Renal pelvis (tissue), 12 donors: ENCODE measurements at places on chromosomes 4 and X. TPM values are rescaled to one million over a fixed set of nuclear protein-coding genes. Genes with fewer than 3 reads are reported as not detected.
A peak's percentile ranks its signal among the peaks of the same experiment; 100 is the strongest.

GRCh38 chrX:136789856-136790255 lies 9.1 kb upstream of the ARHGEF6 start:
- DNase-seq, result no peak

DNA sequence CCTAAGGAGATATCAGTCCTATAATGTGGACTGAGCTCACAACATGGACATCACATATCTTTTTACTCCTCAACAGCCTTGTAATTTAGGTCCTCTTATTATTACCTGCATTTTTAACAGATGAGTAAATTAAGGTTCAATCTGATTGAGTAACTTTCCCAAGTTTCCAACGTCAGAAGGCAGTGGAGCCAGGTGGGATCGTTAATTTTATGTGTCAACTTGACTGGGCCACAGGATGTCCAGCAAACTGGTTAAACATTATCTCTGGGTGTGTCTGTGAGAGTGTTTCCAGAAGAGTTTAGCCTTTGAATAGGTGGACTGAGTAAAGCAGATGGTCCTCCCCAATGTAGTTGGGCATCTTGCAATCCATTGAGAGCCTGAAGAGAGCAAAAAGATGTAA lies 59.0 kb upstream of the SLIT2 start:
- no peak for DNase-seq

- peak; percentile 85 for DNase-seq
Measured at GRCh38 chr4:139556071-139556723, at the start of gene SETD7. Gene SETD7, minus strand, starts transcription at chr4:139556219. Its CDS starts 82 bp downstream, at chr4:139556137.

SMIM10 gene
- polyA plus RNA-seq, result 9.4 TPM

PCDH11X gene
- polyA plus RNA-seq, result 0.28 TPM

MED28 gene
- 61.9 TPM for polyA plus RNA-seq

DNA sequence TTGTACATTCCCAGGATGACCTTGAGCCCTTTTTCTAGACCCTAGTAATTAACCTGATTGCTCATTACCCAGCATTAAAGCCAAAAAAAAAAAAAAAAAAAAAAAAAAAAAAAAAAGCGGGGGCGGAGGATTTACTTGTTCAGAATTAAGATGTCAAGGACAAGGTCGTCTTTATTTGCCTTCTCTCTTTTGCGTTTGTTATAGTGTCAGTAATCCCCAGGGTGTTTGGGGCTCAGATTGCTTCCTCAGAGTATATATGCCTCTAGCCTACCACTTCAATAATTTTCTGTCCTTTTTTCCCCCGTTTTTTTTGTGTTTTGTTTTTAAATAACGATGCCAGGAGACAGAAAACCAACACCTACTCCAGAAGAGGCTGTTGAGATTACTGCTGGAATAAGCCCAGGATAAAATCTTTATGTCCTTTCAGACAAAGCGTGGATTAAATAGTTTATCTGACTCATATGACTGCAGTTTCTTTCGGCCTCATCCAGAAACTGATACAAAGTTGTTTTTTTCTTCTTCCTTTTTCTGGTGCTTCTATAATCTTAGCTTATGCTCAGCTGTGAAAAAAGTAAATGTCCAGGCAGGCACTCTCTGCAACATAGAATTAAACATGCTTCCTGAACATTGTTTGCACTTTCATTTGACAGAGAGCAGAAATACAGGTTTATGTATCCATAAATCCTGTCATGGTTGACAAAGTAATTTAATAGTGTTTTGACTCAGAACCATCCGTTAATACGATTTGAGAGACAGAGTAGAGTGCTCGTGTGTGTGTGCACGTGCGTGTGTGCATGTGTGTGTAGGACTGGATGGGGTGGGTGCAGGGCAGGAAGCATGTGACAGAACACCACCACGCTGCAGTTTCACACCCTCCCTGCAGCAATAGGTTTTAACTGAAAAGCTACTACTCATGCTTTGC lies 138.6 kb downstream of the AFF1 start:
- DNase-seq, result no peak

DNA sequence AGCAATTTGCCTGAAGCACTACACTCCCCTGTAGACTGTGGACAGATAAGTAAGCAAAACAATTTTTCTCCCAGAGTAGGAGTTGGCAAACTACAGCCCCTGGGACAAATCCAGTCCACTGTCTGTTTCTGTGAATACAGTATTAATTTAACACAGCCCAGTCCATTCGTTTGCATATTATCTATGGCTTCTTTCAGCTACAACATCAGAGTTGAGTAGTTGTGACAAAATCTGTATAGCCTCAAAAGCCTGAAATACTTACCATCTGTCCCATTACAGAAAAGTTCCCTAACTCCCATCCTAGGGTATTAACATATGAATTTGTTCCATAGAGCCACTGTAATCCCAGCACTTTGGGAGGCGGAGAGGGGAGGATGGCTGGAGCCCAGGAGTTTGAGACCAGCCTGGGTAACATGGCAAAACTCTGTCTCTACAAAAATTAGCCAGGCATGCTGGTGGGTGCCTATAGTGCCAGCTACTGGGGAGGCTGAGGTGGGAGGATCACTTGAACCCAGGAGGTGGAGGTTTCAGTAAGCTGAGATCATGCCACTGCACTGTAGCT lies 53.0 kb downstream of the AMELX start:
- DNase-seq, result no peak

- DNase-seq, result no peak
Measured at GRCh38 chrX:26909728-26910127, 553.4 kb downstream of the PPP4R3C start.

ENAM gene
- 5.2 TPM for polyA plus RNA-seq

DNA sequence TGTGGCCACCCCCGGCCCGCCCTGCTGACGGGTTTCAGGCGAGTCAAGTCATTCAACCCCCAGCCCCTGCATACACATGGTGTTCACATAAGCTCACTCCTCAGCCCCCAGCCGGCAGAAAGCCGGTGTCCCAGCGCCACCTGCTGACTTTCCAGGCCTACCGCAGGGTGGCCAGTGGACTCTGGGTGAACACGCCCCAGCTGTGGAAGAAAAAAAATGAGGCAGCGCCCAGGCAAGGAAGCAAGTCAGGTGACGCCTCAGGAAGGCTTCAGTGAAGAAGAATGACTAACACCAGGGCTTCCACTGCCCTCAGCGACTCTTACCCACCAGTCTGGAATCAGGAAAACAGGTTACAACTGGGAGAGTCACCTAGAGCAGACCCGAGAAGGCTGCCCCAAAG lies 15.8 kb downstream of the BCAP31 start:
- DNase-seq, result peak; percentile 60

GASK1B gene
- polyA plus RNA-seq, result 33.5 TPM

SLC4A4 gene
- 73.8 TPM for polyA plus RNA-seq

GRCh38 chr4:110108422-110108821 lies 90.0 kb downstream of the ELOVL6 start:
- DNase-seq, result no peak

GRCh38 chr4:78688366-78688765 lies 87.8 kb upstream of the BMP2K start:
- DNase-seq, result no peak

- no peak for DNase-seq
Measured at GRCh38 chrX:152038804-152039203, 64.3 kb upstream of the GABRE start.

GRCh38 chr4:41505161-41505661 lies 32.7 kb upstream of the LIMCH1 start:
- no peak for DNase-seq

DNA sequence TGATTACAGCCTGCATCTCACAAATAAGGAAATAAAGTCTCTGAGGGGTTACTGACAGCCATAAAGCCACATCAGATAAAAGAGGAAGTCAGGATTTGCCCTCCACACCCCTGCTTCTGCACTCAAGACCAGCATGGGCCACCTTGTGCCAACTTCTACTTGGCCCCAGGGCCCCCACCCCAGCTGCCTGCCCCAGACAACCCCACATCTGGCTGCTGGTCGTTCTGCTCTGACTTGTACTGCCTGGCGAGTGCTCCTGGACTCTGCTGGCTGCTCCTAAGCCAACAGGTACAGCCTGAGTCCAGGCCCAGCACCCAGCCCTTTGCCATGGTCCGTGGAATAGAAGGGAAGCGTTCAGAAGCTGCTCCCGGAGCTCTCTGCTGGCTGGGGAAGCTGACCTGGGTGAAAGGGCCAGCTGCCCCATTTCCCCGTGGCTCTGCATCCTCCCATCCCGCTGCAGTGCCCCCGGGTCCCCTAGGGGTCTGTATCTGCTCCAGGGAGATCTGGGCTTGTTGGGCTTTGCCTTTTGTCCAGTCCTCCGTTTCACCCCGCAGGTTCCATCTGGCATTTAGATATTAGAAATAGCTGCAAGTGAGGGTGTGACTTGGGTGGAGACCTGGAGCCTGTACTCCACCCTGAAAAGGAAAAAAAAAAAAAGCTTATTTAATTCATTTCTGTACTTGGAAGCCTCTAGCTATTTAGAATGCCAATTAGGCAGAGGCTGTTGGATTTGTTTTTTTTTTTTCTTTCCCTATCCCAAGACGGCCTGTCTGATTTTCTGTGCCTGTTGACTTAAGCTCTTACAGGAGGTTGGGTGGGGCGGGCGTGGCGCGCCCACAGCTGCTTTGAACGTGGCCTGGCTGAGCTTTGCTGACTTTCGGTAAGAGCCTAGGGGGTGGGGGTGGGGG lies 194.7 kb downstream of the PTTG2 start:
- no peak for DNase-seq

DNA sequence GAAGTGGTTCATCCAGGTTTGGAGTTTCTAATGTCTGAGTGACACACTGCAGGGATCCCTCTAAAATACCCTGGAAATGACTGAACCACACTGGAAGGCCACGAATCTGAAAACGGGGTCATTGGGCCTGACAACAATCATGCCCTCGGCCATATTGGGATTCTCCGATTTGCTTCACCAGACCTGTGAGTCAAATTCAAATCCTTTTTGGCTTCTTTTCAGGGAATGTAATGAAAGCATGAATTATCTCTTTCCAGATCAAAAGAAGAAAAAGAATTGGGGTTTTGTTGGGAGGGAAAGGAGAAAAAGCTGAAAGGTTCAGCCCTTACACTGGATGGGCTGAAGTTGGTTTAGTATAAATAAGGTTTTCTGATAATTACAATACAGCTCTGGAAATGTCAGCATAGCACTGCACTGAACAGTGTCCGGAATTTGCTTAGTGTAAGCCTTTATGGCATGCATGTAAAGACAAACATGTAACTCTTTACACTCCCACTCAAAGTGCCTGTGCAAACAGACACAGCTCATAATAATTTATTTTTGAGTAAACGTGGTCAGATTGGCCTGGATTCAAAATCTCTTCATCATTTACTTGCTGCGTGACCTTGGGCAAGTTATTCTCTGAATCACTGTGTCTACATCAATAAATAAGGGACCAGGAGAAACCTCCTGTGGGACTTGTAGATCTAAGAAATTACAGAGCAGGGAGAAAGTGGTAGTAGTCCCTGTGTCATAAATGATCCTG lies 21.4 kb downstream of the CT47C1 start:
- DNase-seq, result no peak

DNA sequence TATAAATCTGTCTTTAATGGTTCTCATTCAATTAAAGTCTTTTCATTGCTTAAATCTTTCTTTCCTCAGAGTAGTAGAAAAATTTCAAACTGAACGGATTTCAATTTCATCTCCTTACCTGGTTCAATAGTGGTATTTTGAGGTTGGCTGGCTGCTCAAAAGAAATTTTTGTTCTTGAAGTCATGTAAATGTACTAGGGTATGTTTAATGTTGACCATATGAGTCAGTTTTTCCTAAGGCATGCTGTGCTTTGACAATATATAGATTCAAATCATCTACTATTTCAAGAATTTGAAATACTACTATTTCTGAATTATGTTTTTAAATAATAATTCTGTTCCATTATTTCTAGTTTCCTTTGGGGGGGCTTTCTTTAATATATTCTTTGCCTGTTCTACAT lies 105.5 kb downstream of the PACRGL start:
- DNase-seq, result no peak

WDR44 gene
- 11.8 TPM for polyA plus RNA-seq

DNA sequence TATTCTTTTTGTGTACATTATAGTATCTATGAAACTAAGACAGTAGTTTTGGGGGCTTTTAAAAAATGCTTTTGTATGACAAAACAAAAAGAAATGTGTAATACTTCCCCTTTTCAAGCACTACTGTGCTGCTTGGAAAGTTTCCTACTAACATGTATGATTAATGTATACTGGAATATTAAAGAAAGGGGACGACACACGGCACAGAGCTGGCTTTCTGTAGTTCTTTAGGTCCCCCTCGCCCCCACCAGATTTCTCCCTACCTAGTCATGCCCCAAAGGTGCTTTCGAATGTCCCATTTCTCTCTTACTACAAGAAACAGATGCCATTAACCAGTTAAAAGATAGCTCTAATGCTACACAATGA lies 1.6 kb upstream of the AP1S2 start:
- no peak for DNase-seq

DNA sequence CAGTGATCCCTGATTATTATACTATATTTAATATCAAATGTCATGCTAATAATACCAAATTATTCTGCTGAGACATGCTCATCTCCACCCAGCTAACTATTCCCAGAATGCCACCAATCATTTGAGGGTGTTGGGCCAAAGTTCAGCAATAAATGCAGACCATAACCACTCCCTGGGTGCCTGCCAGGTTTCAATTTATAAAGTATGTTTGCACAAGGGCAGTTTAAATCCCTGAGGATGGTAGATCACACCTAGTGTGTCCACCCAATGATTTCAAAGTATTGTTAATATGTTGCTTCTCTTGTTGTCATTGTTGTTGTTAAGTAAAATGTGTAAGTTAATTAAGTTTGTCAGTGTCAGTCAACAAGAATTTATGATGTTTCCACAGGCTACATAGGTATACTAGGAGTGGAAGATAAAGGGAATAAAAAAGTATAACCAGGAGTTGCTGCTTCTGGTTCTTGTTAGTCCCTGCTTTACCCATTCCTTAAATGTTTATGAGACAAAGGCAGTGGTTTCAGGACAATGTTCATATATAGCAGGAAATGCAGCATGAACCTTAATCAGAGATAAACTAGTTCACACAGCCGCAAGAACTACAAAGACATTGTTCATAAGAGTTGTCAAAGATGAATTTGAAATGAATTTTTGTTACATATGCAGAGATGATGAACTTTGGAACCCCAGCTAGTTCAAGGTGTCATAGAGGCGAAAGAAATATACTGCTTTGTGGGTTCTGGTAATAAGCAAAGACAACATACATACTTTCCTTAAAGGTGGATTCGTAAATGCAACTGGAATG lies 25.5 kb downstream of the HPGD start:
- DNase-seq, result no peak

DNA sequence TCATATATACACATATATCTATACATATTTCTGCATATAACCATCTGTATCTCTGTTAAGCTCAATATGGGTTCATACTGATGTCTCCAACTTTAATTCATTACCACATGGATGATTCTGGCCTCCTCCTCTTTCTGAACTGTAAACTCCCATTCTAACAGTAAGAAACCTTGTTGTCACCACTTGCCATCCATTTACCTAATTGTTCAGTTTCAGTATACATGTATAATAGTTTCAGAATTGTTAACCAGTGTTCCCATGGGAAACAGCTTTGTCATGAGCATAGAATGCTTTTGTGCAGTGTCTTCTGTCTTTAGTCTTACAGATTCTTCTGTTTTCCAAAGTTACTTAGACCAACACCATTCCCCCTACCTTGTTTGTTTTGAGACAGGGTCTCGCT lies 35.9 kb downstream of the SLC9A6 start:
- DNase-seq, result no peak

DNA sequence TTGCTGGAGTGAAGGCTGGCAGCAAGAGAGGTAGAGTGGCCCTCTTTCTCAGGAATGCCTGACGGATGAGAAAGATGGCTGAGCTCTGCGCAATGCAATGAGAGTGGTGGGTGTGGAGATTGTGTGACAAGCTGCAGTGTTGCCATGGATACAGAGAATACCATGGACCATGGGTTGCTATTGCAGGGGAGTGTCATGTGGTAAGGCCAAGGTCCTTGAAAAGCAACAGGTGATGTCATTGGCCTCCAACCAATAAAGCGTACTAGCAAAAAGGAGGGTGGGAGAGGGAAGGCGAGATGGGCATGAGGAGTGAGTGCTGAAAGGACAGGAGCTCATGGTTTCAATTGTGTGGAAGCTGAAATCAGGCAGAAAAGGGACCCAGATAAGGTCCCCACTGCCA lies 1.8 kb downstream of the PNMA5 start:
- no peak for DNase-seq

TASL gene
- polyA plus RNA-seq, result 0.52 TPM
